NCI-H2171 treated with DMSO at 0.1 percent for 48 hours (cell line): ENCODE measurements at places on chromosomes 2 and 18.

- DNase-seq = no peak
Measured at GRCh38 chr18:79935098-79935480, 16.4 kb downstream of the SLC66A2 start.

- no peak for DNase-seq
Measured at GRCh38 chr2:134320930-134321329, 67.1 kb downstream of the MGAT5 start.

GRCh38 chr2:10273215-10274175 is 29.2 kb upstream of the HPCAL1 start:
- no peak for DNase-seq

DNA sequence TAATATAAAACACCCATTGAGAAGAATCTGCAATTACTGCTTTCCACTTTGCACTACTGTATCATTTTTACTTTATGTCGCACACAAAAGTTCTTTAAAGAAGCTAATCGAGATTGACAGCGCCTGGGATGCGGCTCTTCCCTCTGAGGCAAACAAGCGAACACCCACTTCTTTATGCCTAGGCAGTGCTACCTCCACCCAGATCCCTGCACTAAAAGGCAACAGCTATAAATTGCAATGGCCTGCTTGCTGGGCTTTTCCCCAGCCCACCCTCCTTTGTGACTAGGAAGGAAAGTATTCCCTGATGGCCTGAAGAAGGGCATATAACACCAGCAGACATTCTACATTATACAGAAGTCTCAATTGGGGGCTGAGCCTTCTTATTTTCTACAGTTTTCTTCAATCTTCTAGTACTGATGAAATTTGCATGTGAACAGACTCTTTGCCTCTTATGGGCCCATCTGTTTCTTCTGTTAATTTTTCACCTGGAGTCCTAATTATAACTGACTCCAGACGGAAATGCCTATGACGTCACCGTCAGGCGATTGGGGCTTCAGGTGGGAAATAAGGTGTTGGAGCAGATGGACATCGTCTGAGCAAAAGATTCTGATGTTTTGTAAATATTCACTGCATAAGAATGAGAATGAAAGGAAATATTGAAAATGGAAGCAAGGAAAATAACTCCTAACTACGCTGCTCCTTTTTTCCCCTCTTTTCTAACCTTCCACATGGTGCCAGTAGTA is 138.9 kb upstream of the DCC start:
- peak; percentile 36 for DNase-seq

GRCh38 chr2:39666491-39667101 is 879 bp downstream of the TMEM178A start:
- peak; percentile 12 for DNase-seq

DNA sequence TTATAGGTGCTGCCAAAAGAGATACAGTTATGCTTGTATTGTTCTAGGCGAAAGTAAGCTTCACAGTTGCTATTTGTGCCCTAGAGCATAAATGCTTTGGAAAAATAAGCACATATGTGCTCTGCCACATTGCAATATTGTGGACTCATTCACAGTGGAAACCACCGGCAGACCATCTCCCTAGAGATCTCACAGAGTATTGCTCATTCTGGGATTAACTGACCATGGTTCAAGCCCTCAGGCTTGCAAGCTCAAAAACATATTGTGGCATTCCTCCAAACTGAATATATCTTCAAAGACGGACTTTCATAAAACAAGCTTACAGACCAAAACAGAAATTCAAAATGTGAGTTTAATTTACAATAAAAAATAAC is 158.2 kb upstream of the CCDC150 start:
- DNase-seq = no peak

DNA sequence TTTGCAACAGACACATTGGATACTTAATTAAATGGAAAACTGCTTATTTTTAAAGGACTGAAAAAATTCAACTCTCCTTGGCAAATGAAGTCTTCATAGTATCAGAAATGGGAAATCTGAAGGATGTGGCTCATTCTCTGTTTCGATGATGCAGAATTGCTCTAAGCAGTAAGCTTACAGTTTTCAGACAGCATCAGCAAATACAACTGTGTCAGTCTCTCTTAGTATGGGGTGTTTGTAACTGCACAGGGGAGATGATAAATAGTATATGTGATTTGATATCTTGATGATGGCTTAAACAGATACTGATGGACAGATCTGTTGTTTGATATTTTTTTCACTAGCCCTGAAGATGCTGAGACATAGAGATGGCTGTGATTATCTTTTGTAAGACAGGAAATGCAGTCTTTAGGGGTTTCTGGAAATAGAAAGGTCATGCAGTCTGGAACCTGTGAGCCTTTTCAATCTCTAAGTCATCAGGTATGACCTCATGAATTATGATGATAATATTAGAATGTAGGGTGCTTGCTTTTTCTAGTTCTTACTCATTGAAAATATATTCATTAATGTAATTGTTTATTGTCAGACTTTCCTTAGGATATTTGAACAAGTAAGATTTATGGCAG is 84.2 kb downstream of the SLC4A10 start:
- DNase-seq = no peak

- no peak for DNase-seq
Measured at GRCh38 chr2:124186801-124187200, 161.7 kb downstream of the CNTNAP5 start.

GRCh38 chr2:85886590-85886989 is 2.2 kb downstream of the ST3GAL5 start:
- no peak for DNase-seq

GRCh38 chr2:14475994-14476393 is 156.5 kb upstream of the LRATD1 start:
- peak; percentile 2 for DNase-seq

GRCh38 chr2:62525549-62526269 is 19.7 kb upstream of the TMEM17 start:
- DNase-seq = no peak

GRCh38 chr2:108925735-108926134 is 63.3 kb downstream of the EDAR start:
- no peak for DNase-seq

GRCh38 chr18:31791817-31792579 is 31.3 kb upstream of the SLC25A52 start:
- DNase-seq = no peak

GRCh38 chr18:607930-608329 is 11.1 kb downstream of the CLUL1 start:
- DNase-seq = no peak

GRCh38 chr2:18413676-18414396 is 146.6 kb downstream of the RDH14 start:
- DNase-seq = no peak

GRCh38 chr2:62884514-62884913 is 166.1 kb upstream of the OTX1 start:
- DNase-seq = no peak

GRCh38 chr2:127398239-127398590 is 10.4 kb upstream of the MAP3K2 start:
- DNase-seq = peak; percentile 41

- DNase-seq = peak; percentile 79
Measured at GRCh38 chr18:45690975-45691815, 32.8 kb upstream of the SLC14A1 start.

DNA sequence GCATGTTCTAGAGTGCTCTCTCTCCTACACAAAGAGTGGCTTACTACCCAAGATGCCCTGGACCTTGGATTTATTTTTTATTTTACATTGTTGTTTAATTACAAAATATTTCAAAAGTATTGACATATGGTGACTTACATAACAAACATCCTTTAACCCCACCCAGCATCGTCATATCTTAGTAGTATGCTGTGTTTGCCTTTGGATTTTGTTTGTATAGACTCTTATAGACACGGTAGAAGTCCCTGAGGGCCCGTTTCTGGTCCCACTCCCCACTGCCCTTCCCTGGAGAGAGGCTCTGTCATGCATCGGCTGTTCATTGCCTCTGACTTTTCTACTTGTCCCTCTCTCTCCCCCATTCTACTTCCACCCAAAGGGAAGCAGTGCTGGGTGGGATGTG is 112.0 kb downstream of the ZBTB7C start:
- no peak for DNase-seq

GRCh38 chr18:47748847-47749599 is 181.4 kb downstream of the SMAD2 start:
- peak; percentile 66 for DNase-seq

DNA sequence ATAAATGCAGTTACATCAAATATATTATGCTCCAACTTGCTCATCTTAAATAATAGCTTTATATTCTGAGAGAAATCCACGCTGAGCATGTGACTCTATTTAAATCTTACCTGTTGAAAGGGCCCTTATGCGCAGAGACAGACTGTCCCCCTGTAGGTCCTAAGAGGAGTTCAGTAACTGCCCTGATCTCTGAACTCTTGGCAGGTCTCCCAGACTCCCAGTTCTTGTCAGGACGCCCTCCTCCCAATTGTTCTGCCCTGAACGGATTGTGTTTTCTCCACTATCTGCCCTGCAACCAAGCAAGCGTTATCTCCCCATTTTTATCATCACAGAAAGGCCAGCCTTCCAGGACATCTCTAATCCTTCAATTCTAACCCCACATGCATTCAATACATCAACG is 954.6 kb downstream of the TSN start:
- DNase-seq = no peak
